ENCODE measurements at places on chromosomes 1 and 21.

DNA sequence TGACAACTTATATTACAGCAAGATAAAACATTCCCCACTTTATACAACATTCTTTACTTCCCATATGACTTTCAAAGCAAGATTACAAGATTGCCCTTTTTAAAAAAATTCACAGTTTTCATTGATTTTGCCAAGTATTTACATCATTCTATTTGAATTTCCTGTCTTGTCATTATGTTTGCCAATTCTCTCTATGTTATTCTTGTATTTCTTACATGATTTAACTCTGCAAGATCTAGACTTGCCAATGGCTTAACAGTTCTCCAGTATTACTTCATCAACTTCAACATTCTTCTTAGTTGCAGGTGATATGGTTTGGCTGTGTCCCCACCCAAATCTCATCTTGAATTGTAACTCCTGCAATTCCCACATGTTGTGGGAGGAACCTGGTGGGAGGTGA, 31.6 kb downstream of the FMO4 start:
- DNase-seq, result no peak

GRCh38 chr1:192835116-192835515, 26.3 kb downstream of the RGS2 start:
- DNase-seq, result no peak

DNA sequence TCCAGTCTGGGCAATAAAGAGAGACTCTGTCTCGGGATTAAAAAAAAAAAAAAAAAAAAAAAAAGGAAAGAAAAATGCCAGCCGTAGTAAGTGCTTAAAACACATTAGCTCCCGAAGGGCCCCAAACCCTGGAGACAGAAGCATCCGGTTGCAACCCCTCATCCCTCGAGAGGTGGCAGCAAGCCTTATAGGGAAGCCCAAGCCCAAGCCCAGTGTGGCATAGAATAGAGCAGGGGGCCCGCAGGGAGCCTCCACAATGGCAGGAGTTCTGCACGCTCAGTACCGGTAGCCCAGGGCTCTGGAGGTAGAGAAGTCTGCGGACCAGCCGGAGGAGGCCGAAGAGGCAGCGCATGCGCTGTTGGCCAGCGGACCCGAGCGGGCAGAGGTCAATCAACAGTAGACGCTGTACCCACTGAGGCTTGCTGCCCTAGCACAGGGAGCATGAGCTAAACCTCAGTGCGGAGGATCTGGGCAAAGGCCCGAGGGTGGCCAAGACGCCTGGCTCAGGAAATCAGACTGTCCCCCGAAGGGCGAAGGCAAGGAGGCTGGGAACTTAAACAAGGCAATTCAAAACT, 34.1 kb upstream of the C1orf198 start:
- no peak for DNase-seq

GRCh38 chr1:176384841-176385240, 78.1 kb upstream of the PAPPA2 start:
- no peak for DNase-seq
